ENCODE measurements at places on chromosomes 1 and 21.
A peak's percentile ranks its signal among the peaks of the same experiment; 100 is the strongest.

DNA sequence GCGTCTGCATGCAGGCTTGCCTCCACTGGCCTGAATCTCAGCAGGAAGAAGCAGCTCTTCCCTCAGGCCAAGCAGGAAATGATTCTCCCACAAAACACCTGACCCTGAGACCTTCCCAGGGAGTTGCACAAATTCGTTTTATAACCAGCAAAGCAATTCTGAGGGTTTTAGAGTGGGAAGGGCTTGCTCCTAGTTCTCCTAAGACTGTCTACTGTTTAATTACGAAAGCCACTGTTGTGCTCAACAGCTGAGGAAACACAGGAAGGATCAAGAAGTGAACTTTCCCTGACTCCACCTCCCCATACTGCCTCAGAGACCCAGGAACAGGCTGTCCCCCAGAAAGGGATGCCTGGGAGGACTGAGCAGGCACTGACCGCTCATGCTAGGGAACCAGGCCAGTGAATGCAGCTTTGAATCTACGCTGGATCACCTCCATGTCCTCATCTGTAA, 37.0 kb upstream of the PUM1 start:
- DNase-seq, result peak; percentile 18

- DNase-seq, result no peak
Observed at GRCh38 chr1:42150651-42151050, 2.6 kb upstream of the GUCA2B start.

- no peak for DNase-seq
Observed at GRCh38 chr1:8711873-8712412, 105.5 kb downstream of the RERE start.

DNA sequence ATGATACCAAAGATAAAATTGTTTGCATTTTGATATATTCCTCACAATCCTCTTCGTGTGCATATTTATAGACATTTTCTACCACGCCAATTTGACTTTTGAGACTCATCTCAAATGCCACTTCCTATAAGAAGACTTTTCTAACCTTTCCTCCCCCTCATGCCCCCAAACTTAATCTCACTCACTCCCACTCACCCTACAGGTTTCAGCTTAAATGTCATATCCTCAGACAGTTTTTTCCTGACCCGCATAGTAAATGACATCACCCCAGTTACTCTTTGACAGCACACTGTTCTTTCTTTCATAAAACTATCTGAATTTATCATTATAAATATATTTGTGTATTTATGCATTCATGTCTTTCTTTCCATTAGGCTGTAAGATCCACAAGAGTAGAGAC, 29.6 kb upstream of the RGS8 start:
- DNase-seq, result no peak

GRCh38 chr1:117268535-117269455, 58.1 kb upstream of the VTCN1 start:
- no peak for DNase-seq

DNA sequence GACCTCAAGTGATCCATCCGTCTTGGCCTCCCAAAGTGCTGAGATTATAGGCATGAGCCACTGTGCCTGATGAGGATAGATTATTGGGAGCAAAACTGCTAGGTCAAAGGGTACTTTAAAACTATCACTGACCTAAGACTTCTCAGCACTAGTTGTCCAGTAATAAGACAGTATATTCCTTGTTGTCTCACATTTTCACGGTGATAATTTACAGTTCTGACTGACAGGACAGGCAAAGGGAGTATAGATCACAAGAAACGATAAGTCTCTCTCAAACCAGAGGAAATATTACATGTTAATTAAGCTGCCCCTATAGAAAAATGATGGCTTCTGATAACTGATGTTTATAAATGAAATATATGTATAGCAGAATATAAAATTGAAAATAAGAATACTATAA, 3.7 kb downstream of the MRPS14 start:
- DNase-seq, result no peak
